ENCODE measurements at places on chromosomes 12 and 14.

GRCh38 chr14:39442293-39442692, 10.1 kb upstream of the FBXO33 start:
- DNase-seq: no peak

- no peak for DNase-seq
Measured at GRCh38 chr12:2083561-2083960, 30.8 kb downstream of the CACNA1C start.

- no peak for DNase-seq
Measured at GRCh38 chr14:41873686-41874317, 267.1 kb downstream of the LRFN5 start.

- no peak for DNase-seq
Measured at GRCh38 chr12:104501660-104502059, 44.9 kb downstream of the CHST11 start.

DNA sequence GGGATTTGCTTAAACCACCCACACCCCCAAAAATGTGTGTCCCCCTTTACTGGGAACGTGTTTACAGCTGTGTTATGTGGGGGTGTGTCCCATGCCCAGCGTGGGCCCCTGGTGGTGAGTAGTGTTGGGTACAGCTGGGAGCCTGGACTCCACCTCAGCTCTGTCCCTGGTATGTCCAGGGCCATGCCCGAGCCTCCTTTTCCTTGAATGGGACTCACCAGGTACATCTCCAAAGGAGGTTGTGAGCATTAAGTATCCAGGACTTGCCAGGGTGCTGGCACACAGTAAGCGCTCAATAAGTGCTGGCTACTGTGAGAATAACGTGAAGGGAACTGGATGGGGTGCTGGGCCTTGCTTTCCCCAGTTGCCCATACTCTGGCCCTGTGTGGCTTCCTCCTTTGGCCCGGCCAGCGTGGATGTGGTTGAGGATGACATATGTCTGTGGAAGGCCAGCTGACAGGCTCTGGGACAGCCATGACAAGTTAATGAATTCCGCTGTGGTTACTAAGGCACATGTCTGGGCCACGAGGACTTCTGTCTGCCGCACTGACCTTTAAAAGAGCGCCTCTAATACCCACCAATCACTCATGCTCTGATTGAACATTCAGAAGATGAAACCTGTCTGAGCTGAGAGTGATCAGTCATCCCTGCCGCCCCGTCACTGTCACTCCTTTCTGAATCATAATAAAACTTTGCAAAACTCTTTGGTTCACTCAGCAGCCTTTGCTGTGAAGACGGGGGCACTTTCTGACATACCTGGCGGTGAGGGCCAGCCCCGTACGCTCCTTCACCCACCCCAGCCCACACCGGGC, 74.7 kb downstream of the DIO3 start:
- no peak for DNase-seq

Data from stimulated activated CD8-positive, alpha-beta memory T cell treated with anti-CD3 and anti-CD28 coated beads, Interleukin-4, amount 100 ng/mL, for 4 hours (primary cell).